ENCODE measurements at places on chromosomes 4 and X. TPM values are rescaled to one million over a fixed set of nuclear protein-coding genes. Genes with fewer than 3 reads are reported as not detected.

Gene NHS
- total RNA-seq, result 1.1 TPM

Gene CLGN
- total RNA-seq, result 9.3 TPM

Gene HEPH
- total RNA-seq, result not detected

Gene KCNE5
- not detected for total RNA-seq

Gene UGT2B17
- total RNA-seq, result not detected

Gene WAS
- 0.57 TPM for total RNA-seq

Gene SLC10A3
- total RNA-seq, result 22.6 TPM

Gene AMTN
- 98.3 TPM for total RNA-seq

Gene CLIC2
- 4.4 TPM for total RNA-seq

Gene ADGRG2
- 0.63 TPM for total RNA-seq

Gene RNF128
- 1.8 TPM for total RNA-seq

Gene FTSJ1
- 99.4 TPM for total RNA-seq

Gene PPEF1
- 0.80 TPM for total RNA-seq

Gene TXLNG
- total RNA-seq, result 9.7 TPM

Gene TMPRSS11D
- total RNA-seq, result not detected

Gene AKAP14
- total RNA-seq, result not detected

Gene PDE5A
- 12.8 TPM for total RNA-seq

Gene SCRG1
- not detected for total RNA-seq

Gene EPGN
- total RNA-seq, result not detected

Gene MAGEE1
- not detected for total RNA-seq

Gene S100G
- not detected for total RNA-seq

Gene ATG4A
- total RNA-seq, result 17.1 TPM

Gene SPANXA2
- 25.7 TPM for total RNA-seq

Gene ZIC3
- total RNA-seq, result 1.4 TPM

Gene FOXP3
- total RNA-seq, result not detected

Gene BMPR1B
- total RNA-seq, result 1.7 TPM

Measured in Daoy (cell line).